ENCODE measurements at places on chromosomes 1 and 21.

- no peak for DNase-seq
These were observed 7.2 kb downstream of the INAVA start for GRCh38 chr1:200901796-200902444.

- peak; percentile 51 for DNase-seq
These were observed 47.5 kb downstream of the HSF2BP start for GRCh38 chr21:43611598-43612369.

DNA sequence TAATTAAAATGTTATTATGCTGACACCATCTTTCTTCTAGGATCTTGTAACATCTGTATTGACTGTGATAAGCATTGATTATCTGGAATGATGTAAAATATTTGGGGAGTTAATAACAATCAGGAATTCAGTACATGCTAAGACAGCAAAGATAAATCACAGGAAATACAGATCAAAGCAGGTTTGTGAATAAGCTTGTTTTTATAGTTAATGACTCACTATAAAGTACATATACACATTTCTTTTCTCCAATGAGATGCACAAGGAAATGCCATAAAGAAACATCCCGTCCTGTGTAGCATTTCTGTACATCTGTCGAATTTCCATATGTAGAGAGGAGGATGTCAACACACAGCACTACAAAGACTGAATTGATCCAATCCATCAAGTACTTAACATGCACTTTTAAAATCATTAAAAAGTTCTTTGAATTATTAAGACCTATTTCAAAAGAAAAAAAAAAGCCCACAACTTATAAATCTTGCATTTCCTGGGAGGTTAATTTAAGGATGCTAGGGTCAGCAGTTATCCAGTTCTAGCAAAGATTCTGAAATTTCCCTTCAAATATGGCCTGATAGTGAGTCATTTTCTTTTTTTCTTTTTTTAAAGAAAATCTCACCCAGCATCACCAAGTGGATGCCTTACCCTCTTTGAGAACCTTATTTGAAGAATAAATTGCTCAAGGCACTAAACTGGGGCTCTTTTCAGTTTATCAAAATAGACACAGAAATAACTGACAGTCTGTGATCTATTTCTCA lies 243.2 kb upstream of the NR5A2 start:
- DNase-seq, result no peak

DNA sequence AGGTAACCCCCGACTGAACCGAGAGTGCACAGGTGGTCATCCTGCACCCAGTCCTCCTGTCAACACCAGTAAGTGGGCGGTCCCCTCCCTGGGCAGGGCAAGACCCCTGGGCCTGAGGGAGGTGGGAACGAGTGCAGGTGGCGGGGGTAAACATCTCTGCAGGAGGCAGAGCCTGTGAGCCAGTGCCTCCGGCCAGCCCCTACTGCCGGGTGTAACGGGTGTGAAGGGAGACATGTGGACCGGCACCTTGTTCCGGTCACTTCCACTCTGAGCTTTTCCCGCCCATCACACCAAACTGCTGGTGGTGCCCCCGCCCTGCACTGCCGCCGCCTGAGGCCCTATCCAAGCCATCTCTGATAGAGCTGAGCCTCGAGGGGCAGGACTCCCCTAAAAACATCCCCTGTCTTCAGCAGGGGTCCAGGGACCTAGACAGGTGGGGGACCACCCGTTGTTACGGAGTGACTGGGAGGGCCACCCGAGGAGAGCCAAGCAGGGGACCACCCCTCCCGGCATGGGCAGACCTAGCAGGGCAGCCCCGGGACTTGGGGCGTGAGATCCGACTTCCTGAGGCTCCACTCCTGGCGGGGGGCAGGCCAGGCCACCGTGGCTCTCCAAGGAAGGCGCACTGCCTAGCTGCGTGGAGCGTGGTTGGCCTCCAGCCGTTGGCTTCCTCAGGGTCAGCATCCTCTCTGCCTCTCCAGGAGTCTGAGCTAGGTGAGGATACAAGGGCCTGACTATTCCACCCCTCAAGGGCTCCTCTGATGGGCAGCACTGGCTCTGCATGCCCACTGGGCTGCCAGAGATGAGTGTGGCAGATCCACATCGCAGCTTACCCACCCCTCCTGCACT lies 43.8 kb upstream of the LBR start:
- DNase-seq, result no peak

DNA sequence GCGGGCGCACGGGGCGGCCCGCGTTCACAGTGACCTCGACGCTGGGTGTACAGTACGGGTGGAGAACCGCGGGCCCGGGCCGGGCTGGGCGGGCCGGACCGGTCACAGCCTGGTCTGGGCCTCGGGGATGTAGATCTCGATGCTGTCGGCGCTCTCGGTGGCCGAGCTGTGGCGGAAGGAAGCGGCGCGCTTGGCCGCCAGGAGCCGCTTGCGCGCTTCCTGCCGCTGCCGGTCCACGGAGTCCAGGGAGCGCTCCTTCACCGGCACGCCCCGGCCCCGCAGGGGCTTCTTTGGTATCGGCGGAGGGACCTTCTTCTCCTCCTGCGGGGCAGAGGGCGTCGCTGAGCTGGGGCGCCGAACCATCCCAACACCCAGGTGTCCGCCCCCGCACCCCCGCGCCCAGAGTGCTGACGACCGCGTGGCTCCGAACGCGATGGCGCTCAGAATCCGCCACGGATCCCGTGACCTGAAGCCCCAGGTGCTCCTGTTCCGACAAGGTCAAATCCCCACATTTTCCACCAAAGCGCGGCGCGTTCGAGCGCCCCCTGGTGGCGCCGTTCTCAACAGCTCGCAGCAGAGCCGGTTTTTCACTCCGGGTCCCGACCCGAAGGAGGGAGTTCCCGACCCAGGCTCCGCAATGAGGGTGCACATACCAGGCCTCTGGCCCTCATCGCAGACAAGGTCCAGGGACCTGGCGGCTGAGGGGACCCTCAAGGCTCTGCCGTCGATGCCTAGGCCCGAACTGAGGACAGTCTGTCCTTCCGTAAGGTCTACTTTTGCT lies 6.6 kb upstream of the SMIM12 start:
- DNase-seq, result peak; percentile 81

DNA sequence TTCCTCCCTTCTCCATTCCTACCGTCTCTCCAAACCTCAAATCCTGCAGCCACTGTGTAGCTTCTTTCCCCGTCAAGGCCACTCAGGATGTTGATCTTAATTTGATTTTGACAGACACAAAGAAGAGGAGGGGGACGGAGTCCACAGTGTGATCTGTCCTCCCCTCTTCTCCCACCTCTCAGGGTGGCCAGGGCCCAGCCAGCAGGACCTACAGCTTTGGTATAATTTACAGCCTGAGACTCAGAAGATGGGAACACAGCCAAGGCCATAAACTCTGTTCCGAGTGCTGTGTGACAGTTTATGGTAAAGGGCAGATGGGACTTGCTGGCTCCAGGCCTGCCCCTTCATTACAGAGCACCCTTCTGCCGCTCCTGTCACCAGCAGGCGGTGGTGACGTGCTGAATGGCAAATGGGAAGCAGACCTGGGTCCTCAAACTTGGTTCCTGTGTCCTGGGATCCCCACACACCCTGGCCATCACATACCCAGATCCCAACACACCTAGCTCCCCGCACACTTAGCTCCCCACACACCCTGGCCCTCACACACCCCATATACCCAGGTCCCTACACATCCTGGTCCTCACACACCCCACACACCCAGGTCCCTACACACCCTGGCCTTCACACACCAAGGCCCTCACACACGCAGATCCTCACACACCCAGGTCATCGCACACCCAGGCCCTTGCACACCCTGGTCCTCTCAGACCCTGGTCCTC lies 71.6 kb downstream of the CD2 start:
- peak; percentile 93 for DNase-seq

- no peak for DNase-seq
These were observed 178.1 kb upstream of the ARHGEF16 start for GRCh38 chr1:3276341-3276800.

GRCh38 chr1:26694638-26695355 lies 1.0 kb upstream of the ARID1A start:
- no peak for DNase-seq

GRCh38 chr1:31505911-31506497 lies 70.3 kb upstream of the TINAGL1 start:
- DNase-seq, result no peak

DNA sequence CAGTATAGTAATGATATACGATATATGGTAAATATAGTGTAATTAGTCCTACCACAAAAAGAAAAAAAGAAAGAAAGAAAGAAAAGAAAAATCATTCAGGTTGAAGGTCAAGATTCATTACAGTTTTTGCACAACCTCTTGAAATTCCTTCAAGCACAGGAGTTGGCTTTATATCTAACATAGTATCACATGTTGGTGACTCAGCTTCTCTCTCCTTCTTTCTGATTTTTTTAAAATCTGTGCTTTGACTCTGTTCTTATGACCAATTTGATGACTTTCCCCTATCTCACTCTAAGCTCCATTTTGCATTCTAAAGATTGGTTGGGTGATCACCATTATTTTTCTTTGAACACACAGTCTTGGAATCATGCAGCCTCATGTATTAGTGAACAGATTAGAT lies 148.2 kb upstream of the COL11A1 start:
- no peak for DNase-seq

GRCh38 chr1:53137729-53138128 lies 4.7 kb downstream of the SLC1A7 start:
- DNase-seq, result no peak

- no peak for DNase-seq
These were observed 107.0 kb downstream of the NAV1 start for GRCh38 chr1:201645956-201646355.

DNA sequence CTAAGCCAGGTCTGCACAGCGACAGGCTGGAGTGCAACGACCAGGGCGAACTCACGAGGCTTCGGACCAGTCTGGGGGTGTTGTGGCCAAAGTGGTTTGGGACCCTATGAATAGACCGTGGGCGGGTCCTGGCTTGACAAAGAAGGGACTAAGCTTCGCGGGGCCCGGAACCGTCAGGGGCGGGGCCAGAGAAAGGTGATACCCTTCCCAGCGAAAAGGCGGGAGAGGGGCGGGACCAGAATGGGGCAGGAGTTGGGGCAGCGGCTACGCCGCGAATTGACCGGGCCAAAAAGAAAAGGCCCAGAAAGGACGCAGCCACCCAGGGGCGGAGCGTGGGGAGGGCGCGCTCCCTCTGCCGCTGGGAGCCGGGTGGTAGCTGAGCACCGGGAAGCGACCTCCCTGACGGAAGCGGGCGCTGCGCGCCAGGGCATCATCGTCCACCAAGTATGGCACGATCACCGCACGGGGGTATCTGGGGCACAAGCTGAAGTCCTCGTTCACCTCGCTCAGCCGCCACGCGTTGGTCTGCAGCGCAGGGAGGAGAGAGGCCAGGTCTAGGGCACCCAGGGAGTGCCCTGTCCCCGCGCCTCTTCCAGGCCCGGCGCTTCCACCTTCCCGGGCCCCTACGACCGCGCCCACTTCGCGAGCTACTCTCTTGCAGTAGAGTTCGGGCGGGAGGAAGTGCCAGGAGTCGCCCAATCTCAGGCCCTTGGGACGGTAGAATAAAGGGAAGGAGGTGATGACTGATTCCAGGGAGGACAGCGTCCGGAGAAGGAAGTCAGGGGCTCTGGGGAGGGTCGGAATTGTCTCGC lies 6.7 kb upstream of the FAM167B start:
- peak; percentile 97 for DNase-seq

DNA sequence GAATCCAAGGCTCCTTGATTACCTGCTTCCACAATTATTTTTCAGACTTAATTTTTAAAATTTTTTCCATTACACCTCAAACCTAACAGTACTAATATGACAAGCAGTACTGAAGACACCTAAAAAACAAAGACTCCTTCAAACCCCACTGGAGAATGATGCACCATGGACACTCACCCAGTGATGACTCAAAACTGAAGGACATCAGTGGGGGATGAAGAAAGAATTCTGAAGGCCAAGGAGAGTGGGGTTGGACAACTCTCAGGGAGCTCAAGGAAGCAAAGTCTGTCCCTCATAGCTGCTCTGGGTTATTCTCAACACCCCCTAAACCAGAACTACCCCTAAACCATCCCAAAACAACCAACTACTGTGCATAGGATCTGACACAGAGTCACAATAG lies 2.4 kb upstream of the ARHGAP29 start:
- no peak for DNase-seq

- DNase-seq, result peak; percentile 44
These were observed 306.2 kb downstream of the TTLL7 start for GRCh38 chr1:83692524-83693381.

DNA sequence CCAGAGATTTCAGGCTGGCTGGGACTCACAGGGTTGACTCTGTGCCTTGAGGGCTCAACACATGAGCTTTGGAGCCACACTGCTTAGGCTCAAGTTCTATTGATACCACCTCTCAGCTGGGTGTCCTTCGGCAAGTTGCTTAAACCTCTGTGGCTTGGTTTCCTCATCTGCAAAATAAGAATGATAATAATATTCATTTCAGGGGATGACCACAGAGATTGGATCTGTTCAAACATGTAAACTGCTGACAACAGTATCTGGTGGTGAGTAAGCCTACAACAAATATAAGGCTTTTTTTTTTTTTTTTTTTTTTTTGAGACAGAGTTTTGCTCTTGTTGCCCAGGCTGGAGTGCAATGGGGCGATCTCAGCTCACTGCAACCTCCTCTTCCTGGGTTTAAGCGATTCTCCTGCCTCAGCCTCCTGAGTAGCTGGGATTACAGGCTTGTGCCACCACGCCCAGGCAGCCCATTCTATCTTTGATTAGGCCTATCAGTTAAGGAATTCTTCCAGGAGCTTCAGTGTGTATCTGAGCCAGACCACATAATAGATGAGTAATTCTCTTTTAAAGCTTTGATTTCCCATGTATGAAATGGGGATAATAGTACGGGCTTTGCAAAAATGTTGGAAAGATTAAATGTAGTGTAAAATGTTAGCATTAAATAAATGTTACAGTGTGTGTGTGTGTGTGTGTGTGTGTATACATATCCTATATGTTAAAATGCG lies 437.6 kb downstream of the PRDM2 start:
- no peak for DNase-seq

DNA sequence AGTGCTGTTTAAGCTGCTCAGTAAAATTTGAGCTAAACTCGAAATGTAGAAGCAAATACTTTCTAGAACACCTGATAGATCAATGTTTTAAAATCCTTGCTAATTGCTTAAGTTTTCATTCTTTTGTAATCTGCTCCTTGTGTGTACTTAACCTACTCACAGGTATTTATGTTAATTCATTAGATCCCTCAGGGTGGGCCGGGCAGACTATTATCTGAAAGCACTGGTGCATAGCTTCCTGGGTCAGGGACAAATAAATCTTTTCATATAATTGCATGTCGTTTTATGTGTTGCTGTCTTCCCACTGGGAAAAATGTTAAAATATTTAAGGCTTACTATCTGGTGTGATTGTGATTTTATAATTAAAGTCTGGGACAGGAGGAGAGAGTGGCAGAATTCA lies 440.5 kb downstream of the SMYD3 start:
- DNase-seq, result no peak

- no peak for DNase-seq
These were observed 24.9 kb downstream of the ITGB3BP start for GRCh38 chr1:63498106-63498505.

- DNase-seq, result peak; percentile 26
These were observed 6.0 kb upstream of the PITHD1 start for GRCh38 chr1:23772049-23772853.

Measured in DMS153 (cell line).